ENCODE measurements at places on chromosomes 2 and 18. TPM values are rescaled to one million over a fixed set of nuclear protein-coding genes. Genes with fewer than 3 reads are reported as not detected.
A peak's percentile ranks its signal among the peaks of the same experiment; 100 is the strongest.

GRCh38 chr2:36569267-36569856, 28.6 kb downstream of the FEZ2 start:
- DNase-seq, result no peak

- DNase-seq, result no peak
Measured at GRCh38 chr2:161981679-161982250, 92.2 kb downstream of the DPP4 start.

DNA sequence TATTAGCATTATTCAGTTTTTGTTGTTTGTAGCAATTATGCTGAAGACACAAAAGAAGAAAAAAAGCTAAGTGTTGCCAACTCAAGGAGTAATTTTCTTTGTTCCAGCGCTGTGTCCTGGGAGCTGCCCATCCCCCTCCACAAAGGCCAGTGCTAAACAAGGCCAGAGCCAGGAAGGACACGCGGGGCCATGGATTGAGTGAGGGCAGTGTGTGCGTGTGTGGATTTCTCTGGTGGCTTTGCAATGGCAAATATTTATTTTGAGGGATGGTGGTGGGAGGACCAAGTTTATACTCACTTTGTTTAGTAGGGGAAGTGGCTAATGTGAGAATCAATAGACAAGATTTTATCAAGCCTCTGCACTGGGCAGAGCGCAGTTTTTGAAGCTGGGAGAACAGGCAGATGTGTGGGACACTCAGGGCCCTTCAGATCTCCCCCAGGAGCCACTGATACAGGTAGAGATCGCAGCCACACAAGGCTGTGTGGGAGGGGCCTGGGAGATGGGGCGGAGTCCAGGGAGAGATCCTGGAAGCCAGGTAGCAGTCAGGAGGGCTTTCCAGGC, 11.4 kb downstream of the AGAP1 start:
- DNase-seq, result no peak

DNA sequence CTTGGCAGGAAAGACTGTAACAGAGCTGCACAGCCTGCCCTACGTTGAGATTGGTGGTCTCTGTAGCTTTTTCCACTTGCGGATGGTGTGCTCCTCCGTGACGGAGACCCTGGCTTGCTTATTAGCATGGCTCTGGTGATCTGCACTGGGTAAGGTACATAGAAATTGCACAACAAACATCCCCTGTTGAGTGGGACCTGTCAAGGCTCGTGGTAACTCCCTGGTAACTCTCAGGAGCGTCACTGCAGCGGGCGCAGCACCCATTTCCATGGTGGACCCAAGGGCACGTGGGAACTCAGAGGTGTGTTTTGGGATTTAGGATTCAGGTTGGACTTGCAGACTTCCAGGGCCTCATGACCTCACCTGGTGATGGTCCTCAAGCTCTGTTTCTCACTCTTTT, 1.1 kb downstream of the TRAF3IP1 start:
- no peak for DNase-seq

DNA sequence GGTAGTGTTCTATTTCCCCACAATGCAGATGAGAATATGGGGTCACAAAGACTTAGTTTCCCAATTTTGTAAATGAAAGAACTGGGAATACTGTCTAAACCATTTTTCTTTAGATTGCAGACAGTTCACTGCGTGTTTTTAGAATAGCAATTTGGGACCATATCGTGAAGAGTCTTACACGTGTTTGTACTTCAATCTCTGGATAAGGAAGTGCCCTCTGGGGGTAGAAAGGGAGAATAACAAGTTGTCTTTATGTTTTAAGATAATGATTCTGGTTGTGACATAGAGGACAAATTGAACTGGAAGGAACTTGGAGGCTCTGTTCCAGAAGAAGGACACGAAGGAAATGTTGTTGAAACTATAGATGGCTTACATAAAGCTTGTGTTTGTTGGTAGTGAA, 457.7 kb downstream of the CBLN2 start:
- DNase-seq, result no peak

GRCh38 chr2:214052235-214052634, 358.6 kb upstream of the VWC2L start:
- no peak for DNase-seq

DNA sequence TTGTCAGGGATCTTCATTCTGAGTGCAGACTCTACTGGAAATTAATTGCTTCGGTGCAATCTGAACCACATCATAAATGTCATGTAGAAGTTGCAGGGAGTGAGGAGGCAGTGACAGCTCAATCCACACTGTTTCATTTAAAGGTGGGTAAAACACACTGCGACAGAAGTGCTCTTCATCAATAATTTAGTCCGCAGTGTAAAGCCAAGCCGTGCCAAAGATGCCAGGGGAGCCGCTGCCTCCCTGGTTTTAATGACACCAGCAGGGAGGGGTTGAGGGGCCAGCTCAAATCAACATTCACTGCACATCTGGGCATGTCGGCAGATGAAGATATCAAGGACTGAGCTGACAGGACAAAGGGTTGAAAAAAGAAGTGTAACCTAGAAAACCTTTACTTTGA, 305.7 kb upstream of the VRK2 start:
- no peak for DNase-seq

GRCh38 chr18:32469691-32470459, 807 bp downstream of the GAREM1 start:
- DNase-seq, result no peak

DNA sequence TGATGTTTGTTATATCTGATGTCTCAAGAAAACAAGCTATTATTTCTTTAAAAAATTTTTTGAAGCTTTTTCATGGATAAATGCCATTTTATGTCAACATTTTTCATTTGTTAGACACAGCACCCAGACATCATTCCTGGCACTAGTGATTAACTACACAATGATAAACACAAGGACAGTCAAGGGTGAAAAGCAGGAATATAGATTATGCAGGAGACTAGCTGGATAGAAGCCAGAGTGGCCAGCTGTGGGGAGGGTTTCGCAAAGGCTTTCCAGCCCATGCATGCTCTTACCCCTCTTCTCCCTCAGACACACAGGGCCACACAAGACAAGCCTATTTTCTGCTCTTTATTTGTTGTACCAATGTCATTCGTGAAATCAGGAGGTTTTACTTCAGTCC, 127.1 kb upstream of the TTC39C start:
- DNase-seq, result no peak

DNA sequence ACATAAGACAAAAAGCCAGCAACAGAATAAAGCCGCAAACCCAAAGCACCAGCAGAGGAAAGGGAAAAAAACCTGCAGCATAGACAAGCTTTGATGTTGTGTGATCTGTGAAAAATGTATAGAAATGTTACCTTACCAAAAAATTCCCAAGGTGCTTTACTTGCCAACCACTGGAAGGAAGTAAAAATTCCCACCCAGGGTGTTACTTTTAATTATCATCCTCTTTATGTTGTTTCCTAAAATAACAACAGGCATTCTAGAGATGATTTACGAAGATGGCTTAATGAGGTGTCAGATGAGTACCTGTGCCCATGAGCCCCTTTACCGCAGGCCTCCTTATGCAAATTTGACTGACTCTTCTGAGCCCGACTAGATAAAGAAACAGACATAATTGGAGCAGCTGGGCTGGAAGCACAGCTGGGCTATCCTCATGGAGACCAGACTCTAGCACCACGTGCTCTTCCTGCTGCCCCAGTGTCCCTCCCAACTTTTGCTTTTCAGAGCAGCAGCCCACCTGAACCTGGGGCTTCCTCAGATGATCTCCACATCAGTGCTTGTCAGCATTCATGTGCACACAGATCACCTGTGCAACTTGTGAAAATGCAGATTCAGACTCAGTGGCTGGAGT, 41.5 kb downstream of the SRSF7 start:
- DNase-seq, result peak; percentile 64

DNA sequence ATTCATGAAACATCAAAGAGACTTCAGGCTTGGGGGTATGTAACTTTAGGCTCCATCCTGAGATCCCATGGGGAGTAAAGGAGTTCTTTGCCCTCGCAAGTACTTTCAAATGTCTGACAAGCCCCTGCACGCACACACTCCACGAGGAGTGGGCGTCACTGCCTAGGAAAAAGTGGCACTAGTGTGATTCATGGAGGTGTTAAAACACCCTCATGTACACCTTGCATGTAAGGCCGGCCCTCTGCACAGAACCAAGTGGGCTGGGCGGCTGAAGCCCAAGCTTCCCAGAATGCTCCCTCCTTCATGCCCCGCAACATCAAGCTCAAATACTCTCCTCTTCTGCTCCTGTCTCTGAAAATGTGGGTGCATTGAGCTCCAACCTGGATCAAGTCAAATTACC, 7.8 kb downstream of the HS1BP3 start:
- DNase-seq, result no peak

- no peak for DNase-seq
Measured at GRCh38 chr2:203650860-203651613, 55.4 kb upstream of the CD28 start.

GRCh38 chr2:17756668-17757067, 2.7 kb downstream of the GEN1 start:
- no peak for DNase-seq

DNA sequence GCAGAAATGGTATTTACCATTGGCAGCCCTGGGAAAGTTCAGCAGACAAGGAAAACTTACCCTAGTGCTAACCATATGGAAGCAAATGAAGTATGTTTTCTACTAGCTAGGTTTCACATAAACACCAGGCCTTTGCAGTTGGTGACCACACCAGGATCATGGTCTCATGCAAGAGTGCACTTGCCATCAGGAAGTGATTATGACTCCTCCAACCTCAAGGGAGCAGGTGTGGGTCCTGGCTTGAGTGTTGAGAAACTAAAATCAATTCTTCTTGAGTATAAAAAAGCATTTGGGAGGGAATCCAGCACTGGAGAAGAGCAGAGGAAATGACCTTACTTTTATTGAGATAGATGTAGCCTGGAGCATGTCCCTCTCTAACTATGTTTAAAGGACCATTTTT, 56.8 kb upstream of the SPAG16 start:
- DNase-seq, result no peak

DNA sequence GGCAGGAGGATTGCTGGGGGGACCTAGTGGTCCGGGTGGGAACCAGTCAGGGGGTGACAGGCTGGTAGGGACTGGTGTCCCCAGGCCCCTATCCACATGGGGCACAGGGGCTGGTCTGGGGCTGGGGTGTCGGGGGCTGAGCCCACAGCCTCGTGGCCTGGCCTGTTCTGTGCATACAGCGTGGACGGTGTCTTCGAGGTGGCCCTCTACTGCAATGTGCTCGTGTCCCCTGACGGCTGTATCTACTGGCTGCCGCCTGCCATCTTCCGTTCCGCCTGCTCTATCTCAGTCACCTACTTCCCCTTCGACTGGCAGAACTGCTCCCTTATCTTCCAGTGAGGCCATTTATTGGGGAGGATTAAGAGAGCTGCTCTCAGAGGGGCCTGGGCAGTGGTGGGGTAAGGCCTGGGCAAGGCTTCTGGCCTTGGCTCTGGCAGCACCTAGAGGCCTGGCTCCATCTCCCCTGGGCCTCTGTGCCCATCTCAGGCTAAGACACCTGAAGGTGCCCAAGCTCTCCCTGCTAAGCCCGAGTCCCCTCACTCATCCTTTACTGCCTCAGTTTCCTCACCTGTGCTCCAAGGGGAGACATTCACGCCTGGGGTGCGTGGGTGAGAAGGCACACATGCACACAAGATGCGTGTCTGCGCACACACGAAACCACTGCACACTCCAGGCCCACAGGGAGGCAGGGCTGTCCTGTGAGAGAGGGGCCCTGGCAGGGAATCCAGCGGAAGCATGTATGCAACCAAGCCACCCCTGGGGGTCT, 1.9 kb downstream of the CHRNG start:
- DNase-seq, result no peak

- DNase-seq, result no peak
Measured at GRCh38 chr2:101806123-101806522, 108.6 kb downstream of the MAP4K4 start.

DNA sequence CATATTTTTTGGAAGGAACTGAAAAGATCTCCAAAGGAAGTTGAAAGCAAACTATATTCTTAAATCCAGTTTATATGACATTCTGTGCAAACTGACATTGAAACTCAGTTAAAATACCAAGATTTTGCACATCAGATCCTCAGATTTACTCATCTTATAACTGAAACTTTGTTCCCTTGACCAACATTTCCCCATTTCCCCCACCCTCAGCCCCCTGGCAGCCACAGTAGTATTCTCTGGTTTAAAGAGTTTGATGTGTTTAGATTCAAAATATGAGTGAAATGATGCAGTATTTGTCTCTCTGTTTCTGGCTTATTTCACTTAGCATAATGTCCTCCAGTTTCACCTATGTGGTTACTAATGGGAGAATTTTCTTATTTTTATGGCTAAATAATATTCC, 99.2 kb upstream of the ITGA4 start:
- no peak for DNase-seq

DNA sequence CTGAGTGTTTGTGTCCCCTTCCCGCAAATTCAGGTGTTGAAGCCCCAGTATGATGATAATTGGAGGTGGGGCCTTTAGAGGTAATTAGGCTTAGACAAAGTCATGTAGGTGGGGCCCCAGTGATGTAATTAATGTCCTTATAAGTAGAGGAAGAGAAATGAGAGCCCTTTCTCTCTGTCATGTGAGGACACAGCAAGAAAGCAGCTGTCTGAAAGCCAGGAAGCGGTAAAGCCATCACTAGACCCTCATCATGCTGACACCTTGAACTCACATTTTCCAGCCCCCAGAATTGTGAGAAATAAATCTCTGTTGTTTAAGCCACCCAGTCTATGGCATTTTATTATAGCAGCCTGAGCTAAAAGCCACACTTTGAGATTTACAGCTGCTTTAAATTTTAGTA, 1580.0 kb downstream of the LRP1B start:
- DNase-seq, result no peak

DNA sequence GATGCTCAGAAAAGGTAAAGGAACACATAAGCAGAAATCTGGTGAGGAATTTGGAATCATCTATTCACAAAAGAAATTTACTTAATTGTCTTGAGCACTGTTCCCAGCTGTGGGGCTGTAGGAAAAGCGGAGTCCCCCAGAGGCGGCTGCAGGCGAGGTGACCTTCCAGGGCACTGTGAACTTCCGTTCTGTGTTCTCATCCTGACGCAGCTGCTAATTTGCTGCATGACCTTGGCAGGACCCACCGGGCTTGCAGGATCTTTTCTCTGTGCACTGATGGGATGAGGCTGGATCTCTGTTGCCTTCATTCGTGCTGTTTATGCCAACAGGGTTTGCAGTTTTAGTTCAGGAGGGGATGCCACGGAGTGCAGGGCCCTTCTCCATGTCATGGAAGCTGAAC, 301.9 kb upstream of the MYT1L start:
- no peak for DNase-seq

DNA sequence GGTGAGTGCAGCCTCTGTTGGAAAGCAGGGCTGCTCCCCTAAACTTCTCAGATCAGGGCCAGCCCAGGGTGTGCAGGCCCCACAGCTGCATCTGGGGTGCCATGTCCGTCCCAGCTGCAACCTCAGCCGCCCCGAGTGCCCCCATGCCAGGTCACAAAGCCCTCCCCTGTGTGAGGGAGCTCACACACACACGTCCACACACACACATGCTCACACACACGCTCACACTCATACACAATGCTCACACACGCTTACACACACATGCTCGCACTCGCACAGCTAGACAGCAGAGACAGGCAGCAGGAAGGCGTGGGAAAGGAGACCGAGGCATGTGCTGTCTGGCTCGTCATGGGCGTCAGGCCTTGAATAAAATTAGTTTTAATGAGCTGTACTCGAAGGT, 55.4 kb downstream of the ADI1 start:
- no peak for DNase-seq

GRCh38 chr2:235951493-235951892, 216.7 kb downstream of the GBX2 start:
- no peak for DNase-seq

The CXXC1 gene
- total RNA-seq, result 139 TPM

The CDH2 gene
- not detected for total RNA-seq

The ZNF892 gene
- 3.6 TPM for total RNA-seq

The BABAM2 gene
- 49.7 TPM for total RNA-seq

The M1AP gene
- total RNA-seq, result not detected

The ANKRD62 gene
- not detected for total RNA-seq

The CRYGD gene
- not detected for total RNA-seq

The SMCHD1 gene
- 215 TPM for total RNA-seq

The SULT1C2 gene
- not detected for total RNA-seq

The UGT1A1 gene
- not detected for total RNA-seq

The ANKRD30B gene
- total RNA-seq, result not detected

Measured in activated CD4-positive, alpha-beta T cell treated with anti-CD3 and anti-CD28 coated beads, Interleukin-2, amount 10 ng/mL, durations not matched to agents 7 days and 5 days (primary cell).